ENCODE measurements at places on chromosomes 16 and 17. TPM values are rescaled to one million over a fixed set of nuclear protein-coding genes. Genes with fewer than 3 reads are reported as not detected.

Gene SOST
- not detected for total RNA-seq

- DNase-seq, result no peak
Measured at GRCh38 chr16:48517493-48517892, 92.5 kb downstream of the N4BP1 start.

Gene MT1E
- total RNA-seq, result 32.6 TPM

DNA sequence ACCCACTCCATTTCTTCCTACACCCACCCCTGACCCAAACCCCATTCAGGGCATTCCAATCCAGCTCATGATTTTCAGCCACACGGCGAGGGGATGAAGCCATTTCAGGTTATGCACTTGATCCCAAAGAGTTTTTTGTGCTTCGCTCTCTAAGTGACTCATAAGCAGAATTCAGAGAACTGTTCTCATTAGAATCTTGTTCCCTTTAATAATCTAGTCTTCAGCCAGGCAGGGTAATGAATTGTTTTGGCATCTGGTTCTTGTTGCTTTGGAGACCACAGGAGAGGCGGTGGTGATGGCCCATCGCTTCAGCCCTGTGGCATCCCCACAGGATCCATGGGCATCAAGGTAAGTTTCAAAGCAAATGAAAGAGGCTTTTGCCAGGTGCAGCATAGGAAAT, 4.8 kb upstream of the KRT31 start:
- DNase-seq, result no peak

GRCh38 chr17:27567563-27567859, 63.5 kb upstream of the LGALS9 start:
- DNase-seq, result no peak

Data from activated naive CD8-positive, alpha-beta T cell treated with anti-CD3 and anti-CD28 coated beads, Interleukin-2, amount 10 ng/mL, durations not matched to agents 7 days and 5 days (primary cell).